ENCODE measurements at places on chromosomes 7 and 10.

GRCh38 chr10:111137007-111137406 is 60.2 kb downstream of the ADRA2A start:
- DNase-seq = no peak

- DNase-seq = no peak
These were observed 613.8 kb upstream of the FOXK1 start for GRCh38 chr7:4068286-4068685.

DNA sequence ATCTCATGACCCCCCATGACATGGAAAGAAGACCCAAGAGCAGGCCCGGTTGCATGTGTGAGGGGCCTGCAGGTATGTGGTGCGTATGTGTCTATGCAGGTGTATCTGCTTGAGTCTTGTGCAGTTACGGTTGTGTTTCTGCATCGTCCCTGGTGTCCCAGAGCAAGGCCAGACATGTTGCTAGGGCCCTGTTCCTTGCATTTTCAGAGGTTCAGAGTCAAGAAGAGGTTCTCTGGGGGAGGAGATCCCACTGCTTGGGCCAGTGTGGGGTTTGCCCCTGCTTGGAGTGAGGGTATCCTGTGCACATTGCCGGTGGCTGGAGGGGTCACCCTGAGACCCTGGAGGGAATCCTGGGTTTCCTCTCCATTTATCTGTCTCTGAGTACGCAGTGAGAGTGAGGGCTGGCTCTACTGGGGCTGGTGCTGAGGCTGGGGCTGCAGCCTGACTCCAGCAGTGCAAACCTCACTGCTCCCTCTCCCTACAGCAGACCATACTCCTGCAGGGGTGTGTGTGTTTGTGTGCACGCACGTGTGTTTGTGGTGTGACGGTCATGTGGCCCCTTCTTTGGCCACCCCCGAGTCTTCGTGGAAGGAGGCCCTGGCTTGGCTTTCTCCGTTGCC is 4.1 kb downstream of the TRIM8 start:
- DNase-seq = no peak

- DNase-seq = no peak
These were observed 13.6 kb downstream of the ACTA2 start for GRCh38 chr10:88938938-88939337.

DNA sequence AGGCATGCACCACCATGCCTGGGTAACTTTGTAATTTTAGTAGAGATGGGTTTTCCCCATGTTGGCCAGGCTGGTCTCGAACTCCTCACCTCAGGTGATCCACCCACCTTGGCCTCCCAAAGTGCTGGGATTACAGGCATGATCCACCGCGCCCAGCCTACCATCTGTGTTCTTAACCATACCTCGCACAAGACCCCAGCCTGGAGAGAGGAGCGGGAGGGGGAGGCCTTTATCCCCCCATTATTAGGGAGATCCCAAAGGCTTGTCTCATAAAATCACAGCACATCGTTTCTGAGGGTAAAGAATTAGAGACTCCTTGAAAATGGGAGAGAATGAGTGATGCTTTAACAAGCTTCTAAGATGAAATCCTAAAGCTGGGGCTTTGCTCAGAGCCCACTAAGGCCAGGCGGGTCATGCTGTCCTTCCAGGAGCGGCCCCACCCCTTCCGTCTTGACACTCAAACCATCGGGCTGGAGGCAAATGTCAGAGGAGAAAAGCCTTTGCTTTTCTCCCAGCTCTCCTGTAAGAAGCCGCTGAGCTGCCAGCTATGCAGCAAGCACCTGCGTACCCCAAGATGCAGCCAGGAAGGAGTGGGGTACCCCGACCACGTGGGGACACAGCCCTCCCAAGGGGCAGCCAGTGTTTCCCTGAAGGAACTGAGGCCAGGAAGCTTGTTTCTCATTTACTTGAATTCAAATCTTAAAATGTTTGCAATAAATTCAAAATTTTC is 339.7 kb downstream of the PTPRN2 start:
- no peak for DNase-seq
